NCI-H1417 treated with DMSO at 0.1 percent for 48 hours (cell line): ENCODE measurements at places on chromosomes 5 and 9.

DNA sequence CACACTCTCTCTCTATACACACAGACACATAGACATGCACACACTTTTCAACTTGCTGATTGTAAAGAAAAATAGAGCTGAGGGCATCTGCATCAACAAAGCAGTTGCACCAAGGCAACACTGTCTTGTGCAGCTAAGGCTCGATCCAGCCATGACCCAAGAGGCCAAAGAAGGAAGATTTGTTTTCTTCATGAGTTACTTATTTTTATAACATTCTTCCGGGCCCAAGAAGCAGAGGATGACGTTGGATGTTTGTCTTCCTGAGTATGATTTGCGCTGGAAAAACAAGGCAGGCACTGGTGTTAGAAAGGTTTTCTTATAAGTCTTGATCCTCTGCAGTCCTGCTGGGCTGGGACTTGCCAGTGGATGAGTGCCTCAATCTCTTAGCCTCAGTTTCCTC, 344.1 kb downstream of the ADAMTS6 start:
- DNase-seq = no peak

DNA sequence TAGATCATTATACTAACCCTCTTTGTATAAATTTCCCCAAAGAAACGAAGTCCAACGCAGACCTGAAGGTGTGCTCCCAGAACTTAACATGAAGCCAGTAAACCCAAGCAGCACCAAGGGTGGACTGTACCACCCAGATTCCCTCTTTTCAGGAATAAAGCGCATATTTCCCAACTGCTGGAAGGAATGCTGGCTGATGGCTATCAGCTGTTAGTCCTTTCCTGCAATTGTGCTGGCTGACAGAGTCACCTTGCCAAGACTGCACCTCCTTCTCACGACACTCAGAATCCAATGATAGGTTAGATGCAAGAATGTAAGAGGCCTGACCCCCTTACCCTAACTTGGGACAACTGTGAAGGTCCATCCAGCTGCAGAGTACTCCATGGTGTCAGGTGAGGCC, 93.9 kb downstream of the MAPKAP1 start:
- DNase-seq = no peak

DNA sequence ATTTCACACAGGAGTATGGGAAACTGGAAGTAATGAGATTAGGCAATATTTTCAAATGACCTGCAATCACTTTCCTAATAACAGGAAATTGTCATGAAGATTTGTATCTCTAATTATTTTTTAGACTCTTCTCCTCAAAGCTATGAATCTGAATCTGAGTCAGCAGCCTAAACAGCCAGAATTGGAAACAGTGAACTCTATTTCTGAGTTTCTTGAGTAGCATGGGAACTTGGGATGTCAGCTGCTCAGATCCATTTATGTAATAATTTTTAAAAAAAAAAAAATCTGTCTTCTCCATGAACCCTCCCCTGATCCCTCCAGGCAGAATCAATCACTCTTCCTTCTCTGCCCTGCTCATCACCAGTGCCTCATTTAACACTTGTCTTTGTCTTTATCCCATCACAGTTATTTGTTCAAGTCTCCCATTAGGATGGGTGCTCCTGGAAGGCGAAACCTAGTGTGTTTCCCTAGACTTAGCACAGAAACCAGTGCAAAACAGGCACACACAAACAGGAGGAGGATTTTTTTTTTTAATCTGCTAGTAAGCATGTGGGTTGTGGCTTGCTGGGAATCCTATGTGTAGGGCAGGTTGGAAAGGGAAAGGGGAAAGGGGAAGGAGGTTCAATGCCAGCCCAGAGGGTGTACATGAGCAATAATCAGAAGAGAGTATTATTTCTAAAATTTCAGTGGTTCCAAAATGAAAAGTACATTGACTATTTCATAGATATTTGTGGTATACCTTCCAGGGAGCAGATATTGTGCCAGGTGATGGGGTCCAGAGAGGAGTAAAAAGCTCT, 186.8 kb downstream of the TTLL11 start:
- no peak for DNase-seq

- DNase-seq = no peak
Observed at GRCh38 chr5:68178579-68178978, 37.0 kb upstream of the PIK3R1 start.

DNA sequence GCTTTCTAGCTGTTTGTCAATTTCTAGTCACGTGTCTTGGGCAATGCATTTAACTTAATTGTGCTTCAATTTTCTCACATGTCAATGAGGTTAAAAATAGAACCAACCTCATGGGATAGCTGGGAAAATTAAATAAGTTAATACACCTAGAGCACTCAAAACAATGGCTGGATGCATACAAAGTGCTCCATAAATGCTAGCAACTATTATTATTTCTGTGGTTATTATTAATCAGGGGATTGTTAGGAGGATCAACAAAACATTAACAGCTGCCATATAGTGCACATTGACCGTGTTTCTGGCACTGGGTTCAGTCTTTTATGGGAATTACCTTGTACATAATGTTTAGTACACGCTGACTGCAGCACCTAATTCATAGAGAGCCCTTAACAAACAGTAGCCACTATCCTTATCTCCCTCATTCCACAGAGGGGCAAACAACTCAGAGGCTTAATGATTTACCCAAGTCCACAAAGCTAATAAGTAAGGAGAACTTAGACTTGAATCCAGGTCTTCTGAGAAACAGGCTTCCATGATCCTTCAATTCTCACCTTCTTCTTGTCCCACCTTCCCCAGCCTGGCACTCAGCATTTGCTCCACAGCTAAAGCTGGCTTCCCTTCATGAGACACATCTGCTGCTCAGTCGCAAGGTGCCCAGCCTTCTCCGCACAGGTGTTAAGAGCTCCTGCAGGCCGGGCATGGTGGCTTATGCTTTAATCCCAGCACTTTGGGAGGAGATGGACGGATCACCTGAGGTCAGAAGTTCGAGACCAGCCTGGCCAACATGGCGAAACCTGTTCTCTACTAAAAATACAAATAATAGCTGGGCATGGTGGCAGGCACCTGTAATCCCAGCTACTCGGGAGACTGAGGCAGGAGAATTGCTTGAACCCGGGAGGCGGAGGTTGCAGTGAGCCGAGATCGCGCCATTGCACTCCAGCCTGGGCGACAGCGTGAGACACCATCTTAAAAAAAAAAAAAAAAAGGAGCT, 137.4 kb upstream of the ABCA1 start:
- peak; percentile 62 for DNase-seq

DNA sequence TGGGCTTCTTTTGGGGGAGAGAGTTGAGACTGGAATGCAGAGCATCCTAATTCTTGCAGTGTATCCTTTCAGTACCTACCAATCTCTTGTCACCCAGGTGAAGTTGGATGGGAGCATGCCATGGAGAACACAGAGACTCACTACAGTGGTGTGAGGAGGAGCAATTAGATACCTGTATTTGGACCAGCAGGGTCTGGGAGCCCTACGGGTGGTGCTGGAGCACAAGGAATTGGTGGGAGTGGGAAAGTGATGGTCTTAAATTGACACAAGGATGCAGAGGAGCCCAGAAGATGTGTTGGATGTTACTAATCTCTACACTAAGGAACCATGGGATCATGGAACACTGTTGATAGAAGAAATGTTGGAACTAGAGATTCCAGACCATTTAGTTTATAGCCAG, 212.7 kb downstream of the CHSY3 start:
- DNase-seq = no peak

DNA sequence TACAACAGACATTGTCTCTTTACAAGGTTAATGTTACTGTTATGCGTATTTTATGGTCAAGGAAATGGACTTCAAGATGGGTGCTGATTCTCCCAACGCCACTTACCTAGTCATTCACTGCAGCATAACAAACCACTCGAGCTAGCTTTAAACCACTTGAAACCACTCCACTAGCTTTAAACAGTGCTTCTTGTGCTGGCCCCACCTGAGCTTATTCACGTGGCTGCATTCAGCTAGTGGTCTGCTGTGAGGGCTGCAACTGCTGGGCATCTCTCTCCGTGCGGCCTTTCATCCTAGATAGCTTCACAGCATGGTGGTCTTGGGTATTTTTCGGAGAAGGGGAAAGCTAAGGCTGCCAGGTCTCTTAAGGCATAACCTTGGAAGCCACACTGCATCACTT, 3.5 kb upstream of the HRH2 start:
- DNase-seq = peak; percentile 15

DNA sequence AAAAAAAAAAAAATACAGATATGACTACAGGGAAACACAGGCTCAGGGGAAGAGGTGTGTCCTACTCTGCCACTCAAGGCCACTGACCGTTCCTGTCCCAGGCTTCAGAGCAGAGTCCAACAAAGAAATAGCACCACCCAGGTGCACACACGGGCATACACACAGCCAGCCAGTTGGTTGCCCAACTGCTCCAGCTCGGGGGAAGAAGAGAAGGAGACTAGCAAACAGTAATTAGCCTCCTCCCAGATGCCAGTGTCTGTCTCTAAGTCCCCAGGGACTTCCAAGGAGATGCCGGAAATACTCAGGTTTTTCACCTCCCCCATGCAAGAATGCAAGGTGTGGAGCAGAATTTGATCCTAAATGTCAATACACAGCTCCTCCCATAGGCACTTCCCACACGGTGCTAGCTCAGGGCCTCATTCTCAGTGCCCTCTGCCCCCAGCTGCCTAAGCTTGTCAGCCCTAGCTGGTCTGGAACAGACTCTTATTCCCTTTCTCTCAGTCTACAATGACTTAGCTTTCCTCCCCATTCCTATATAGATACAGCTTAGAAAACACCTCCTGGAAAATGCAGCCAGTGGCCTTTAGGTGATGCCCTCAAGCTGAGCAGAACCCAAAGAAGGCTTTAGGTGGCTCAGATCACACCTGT, 1.7 kb downstream of the MYORG start:
- DNase-seq = no peak

- no peak for DNase-seq
Observed at GRCh38 chr9:96459268-96460007, 9.5 kb downstream of the HABP4 start.

- DNase-seq = no peak
Observed at GRCh38 chr9:137354153-137354844, 52.2 kb upstream of the NRARP start.

DNA sequence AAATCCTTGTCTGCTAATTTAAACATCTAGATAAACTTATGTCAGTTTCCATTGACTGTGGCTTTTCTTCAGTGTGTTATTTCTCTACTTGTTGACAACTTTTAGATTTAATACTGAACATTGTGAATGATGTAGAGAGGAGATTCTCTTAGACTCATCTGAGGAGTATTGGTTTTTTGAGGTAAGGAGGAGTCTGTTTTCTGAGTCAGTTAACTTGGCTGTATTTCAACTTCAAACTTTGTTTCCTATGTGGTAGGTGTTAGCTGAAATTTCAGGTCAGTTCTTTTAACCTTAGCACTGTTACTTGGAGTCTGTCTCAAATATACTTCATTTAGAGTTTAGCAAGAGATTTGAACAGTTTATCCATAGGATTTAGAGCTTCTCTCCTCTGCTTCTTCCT, 67.9 kb downstream of the XRCC4 start:
- no peak for DNase-seq

- DNase-seq = no peak
Observed at GRCh38 chr5:61342071-61342501, 10.0 kb downstream of the ZSWIM6 start.

GRCh38 chr9:103168254-103168653, 173.1 kb downstream of the CYLC2 start:
- DNase-seq = no peak

DNA sequence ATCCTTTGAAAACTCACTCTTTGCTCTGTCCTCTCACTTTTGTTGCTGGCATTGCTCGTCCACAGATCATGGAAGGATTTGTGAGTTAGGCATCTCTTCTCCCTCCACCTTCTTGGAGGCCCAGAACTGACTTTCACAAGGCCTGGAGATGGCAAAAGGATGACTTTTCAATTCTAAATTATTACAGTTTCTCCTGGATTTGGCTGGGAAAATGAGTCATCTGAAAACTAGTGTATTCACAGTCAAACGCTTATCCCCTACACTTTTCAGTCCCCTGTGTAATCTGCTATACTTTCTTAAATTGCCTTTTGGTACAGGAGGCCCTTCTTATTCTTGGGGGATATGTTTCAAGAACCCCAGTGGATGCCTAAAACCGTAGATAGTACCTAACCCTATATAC, 35.6 kb downstream of the ADRA1B start:
- no peak for DNase-seq

- no peak for DNase-seq
Observed at GRCh38 chr9:90613502-90613901, 29.1 kb downstream of the DIRAS2 start.

GRCh38 chr5:2904956-2905355, 153.5 kb upstream of the IRX2 start:
- DNase-seq = no peak

DNA sequence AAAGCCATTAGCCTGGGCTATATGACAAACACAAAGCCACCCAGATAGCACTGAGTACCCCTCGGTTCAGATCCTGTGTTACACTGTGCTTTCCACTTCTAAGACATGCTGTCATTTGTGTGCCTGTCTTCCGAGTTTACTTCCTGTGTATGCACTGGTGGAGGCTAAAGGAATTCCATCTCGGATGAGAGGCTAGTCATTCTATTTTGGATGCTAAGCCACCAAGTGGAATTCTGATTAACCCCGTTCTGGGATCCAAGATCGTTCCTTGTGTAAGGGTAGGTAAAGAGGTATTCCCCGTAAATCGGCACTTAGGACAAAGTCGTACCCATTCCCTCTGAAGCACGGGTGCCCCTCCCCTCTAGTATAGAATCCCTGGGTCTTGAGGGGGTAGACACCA, 8.7 kb downstream of the PROP1 start:
- DNase-seq = no peak

DNA sequence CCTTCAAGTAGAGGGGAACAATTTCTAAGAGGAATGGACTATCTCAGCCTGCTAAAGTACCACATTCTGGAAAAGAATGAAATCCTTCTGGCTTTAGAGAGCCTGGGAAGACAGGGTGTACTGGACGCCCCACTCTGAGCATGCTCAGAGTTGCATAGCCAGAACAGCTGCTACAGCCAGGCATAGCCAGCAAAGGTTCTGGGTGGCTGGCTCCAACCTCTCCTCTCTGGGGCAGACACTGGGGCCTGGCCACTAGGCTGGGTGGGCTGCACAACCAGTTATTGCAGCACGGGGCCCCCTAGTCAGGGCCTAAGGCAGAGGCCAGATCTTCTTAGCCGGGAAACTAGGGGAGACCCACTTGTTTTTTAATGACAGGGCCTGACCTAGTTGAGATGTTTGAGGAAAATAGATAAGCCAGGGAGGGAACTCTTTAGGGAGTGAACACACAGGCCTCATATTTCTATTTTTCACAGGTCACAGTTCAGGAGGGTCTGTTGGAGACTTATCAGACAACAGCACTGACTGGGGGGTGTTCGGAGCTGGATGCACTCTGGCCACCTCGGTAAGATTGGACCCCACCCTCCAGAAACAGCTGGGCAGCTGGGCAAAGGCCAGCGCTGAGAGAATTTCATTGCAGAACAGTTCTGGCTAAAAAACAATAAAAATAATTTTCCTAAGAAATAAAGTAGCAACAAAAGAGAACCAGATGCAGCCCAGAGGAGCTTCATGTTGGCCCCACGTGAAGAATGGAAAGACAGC, 142.9 kb downstream of the LPAR1 start:
- DNase-seq = no peak

DNA sequence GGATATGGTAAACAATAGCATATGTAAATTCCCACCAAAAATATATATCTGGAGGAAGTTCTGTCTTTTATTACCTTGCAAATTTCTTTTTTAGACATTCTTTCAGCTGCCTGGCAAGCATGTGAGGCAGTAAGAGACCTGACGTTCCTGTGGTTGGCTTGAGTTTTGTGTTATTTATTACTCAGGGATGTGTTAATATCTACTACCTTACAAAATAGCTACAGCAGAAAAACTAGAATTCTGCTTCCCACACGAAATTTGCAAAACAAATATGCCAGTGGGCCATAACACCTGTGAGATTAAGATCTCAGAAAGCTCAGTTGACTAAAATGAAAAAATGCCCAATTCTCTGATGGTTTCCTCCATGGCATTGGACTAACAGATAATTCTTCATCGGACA, 274.2 kb downstream of the TMEM167A start:
- no peak for DNase-seq

- DNase-seq = no peak
Observed at GRCh38 chr5:122315521-122315920, 3.5 kb downstream of the SNCAIP start.
